Stimulated activated CD4-positive, alpha-beta T cell treated with anti-CD3 and anti-CD28 coated beads, Interleukin-4, amount 100 ng/mL, for 48 hours (primary cell): ENCODE measurements at places on chromosomes 1 and 21.

DNA sequence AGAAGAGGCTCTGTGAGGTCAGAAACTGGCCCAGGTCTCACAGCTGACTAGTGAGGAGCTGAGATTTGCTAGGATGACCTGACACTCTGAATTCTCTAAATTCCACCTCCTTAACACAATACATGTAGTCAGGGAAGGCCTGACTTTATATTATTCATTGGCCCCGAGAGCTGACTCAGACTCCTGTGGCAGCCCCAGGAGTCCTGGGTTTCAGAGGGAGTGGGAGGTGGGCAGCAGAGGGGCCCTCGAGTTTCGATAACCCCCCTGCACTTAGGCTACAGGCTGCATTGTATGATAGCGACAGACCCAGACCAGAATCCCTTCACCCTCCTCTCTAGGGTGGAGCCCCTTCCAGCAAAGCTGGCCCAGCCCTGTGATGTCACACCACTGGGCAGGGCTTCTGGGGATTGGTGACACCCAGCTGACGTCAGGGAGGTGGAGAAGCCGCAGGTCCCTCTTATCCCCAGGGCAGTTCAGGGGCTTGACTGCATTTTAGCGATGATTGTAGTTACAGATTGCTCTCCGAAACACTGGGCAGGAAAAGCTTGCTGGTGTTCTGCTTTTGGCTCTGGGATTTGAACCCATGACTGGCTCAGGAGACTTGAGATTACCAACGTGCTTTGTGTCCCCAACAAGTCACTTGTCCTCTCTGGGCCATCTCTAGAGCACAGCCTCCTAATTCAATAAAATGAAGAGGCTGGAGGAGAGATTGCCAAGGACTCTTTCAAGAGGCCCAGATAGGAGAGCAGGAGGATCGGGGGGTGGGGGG is 17.0 kb upstream of the GPR37L1 start:
- DNase-seq, result no peak

- no peak for DNase-seq
These were observed 105.6 kb upstream of the UBE2U start for GRCh38 chr1:64097859-64098258.

- no peak for DNase-seq
These were observed 71.5 kb downstream of the IFI44 start for GRCh38 chr1:78721136-78721535.

GRCh38 chr1:6418668-6419396 is 887 bp downstream of the HES2 start:
- no peak for DNase-seq

DNA sequence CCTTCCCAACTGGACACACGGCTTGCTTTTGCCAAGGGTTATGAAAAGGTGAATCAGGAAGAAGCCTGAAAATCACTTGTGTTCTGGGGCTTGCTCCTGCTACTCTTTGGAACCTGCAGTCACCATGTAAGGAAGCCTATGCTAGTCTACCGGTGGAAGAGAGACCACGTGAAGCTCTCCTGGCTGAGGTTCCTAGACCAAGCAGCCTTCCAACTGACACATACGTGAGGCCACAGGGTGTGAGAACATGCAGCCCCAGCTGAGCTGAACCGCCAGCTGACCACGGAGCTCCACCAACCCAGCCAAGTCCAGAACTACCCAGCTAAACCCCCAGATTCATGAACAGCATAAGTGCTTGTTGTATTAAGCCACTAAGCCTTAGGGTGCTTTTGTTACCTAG is 72.8 kb upstream of the KRTAP19-8 start:
- DNase-seq, result no peak

DNA sequence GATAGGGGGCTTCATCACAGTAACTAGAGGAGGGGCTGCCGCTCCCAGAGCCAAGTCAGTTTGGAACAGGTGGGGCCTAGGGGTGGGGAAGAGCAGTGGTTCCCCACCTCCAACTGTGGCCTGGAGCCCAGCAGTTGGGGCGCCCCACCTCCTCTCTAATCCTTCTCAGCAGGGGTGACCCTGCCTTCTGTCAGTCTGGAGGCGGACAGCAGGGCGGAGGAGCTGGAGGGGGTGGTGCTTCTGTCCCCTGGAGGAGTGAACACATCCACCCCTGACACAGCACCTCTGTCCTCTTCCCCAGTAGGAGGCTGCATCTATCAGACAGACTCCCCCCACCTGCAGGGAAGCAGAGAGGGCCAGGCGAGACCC is 73.8 kb downstream of the MRPL37 start:
- DNase-seq, result no peak

- DNase-seq, result no peak
These were observed 555.8 kb downstream of the DPYD start for GRCh38 chr1:97365026-97365425.

DNA sequence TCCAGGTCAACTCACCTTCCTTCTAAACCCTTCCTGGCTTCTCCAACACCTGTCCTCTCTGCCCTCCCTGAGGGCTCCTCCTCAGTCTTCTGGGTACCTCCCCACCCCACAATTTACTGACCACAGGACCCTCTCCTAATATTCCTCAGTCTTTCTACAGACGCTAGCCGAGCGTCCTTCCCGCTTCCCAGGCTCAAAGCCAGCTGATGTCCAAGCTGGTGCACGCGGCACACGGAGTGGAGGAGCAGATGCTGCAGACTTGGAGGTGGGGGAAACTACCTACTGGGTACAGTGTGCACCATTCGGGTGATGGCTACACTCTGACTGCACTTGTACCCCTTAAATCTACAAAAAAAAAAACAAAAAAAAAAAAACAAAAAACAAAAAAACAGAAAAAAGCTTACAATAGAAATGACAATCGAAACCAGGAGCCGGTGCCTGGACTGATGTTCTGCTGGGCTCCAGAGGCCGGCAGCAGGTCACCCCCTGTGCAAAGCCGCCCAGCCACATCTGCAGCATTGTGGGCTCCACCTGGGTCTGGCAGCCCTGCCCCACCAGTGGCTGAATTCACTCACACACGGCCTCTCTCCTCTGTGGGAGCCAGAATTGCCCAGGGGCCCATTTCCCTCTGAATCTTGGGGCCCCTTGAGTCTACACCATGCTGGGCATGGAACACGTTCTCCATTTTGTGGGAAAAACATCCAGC is 7.0 kb downstream of the TRIM11 start:
- no peak for DNase-seq

DNA sequence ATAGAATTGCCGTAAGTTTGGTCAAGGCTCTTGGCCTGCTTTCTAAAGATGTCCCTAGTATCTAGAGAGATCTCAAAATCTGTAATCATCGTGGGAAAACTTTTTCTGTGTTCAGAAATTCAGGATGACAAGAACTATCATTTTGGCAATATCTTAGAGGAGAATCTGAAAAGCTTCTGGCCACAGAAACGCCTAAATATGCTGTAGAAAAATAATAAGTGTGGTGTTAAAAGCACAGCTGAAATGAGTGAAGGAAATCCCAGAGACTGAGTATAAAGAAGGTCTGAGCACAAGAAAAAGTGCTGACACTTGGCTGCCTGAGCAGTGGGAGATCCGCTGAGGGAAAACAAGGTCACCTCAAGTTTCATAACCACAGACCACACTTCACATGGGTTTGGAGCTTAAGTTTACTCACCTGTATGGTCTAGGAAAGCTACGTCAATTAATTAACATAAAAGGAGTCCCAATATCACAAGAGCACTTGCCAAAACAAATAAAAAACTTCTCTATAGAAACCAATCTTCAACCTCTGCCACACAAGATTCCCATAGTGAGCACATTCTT is 235.2 kb upstream of the IRF2BP2 start:
- no peak for DNase-seq

- no peak for DNase-seq
These were observed 60.5 kb upstream of the PRMT6 start for GRCh38 chr1:106995970-106996369.
